ENCODE measurements at places on chromosomes 12 and 14.

DNA sequence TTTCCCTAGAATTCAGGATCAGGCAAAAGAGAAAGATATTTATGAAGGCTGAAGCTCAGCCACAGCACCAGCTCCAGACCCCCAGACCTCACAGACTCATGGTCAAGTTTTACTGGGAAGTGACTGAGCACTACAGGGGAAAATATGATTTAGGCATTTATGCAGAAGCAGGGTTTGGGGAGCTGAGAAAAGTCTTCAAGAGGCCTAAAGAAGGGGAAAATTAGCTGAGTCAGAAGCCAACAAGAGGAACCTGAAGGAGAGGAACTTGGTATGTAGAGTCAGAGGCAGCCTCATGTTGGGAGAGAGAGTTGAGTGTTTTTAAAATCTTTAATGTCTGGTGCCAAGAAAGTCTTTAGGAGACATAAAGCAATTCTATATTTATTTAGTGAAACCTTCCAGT is 63.0 kb downstream of the FOS start:
- DNase-seq: no peak

DNA sequence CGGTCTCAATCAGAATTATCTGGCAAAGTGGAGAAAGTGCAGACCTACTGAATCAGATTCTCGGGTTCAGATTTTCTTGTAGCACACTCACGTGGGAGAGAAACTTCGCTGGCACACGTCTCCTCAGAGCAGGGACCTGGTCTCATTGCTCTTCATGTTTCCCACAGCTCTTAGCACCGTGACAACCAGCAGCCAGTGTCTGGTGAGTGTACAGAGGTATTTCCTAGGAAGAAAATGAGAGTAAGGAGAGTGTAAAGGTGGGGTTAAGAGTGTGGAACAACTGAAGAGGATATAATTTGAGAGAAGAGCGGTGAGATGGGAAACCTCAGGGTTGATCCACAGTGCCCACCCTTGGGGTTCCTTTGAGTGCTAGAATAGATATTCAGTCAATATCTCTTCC is 89.2 kb downstream of the ARF6 start:
- no peak for DNase-seq

- DNase-seq: no peak
These were observed 179.9 kb downstream of the PIWIL1 start for GRCh38 chr12:130517588-130517987.

- DNase-seq: no peak
These were observed 400.7 kb downstream of the NUAK1 start for GRCh38 chr12:105738051-105738450.

DNA sequence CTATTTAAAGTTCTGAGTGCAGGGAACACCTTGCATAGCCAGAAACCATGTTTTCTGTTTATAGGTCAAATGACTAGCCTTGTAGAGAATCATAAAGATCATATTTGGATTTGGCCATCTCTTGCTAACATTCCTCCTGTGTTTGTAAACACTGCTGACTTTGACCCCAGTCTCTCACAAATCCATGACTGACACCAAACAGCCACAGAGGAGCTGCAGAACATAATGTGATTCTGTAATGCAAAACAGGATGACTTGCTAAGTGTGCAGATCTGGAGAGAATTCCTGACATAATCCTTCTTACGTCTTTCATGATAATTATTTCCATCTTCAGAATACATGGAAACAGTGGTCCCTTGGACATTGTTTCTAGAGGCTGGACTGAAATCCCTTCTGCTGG is 211.8 kb downstream of the BMP4 start:
- DNase-seq: no peak

- DNase-seq: no peak
These were observed 71.7 kb downstream of the NOVA1 start for GRCh38 chr14:26526137-26526536.

DNA sequence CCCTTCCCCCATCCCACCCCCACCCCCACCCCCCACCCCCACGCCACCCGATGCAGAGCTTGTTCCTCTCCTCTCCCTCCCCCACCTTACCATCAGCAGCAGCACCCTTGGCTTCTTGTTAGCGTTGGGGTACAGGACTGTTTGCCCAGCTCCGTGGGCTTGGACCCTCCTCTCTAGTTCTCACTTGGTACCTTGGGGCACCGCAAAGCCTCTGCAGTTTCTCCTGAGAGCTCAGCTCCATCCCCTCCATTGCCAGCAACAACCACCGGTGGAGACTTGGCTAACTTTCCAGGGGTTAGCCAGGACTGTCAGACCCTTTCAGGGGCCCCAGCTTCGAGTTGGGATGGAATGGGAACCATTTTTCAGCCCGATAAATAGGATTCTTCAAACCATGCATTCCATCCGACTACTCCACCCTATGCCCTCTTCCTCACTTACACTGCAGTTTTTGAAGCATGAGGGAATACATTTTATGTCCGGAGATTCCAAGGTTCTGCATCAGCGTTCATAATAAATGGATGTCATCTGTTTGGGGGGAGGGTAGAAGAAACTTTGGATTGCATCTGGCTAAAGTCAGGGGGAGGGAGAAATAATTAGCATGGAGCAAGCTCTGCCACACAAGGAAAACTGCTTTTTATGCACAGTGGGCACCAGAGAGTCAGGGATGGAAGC is 1.1 kb downstream of the SCN8A start:
- peak; percentile 36 for DNase-seq

- no peak for DNase-seq
These were observed 5.4 kb downstream of the C12orf43 start for GRCh38 chr12:121010860-121011259.

- peak; percentile 81 for DNase-seq
These were observed 40.6 kb downstream of the IL31 start for GRCh38 chr12:122133192-122133950.

GRCh38 chr12:110564471-110564991 is 18.6 kb downstream of the PPTC7 start:
- no peak for DNase-seq

DNA sequence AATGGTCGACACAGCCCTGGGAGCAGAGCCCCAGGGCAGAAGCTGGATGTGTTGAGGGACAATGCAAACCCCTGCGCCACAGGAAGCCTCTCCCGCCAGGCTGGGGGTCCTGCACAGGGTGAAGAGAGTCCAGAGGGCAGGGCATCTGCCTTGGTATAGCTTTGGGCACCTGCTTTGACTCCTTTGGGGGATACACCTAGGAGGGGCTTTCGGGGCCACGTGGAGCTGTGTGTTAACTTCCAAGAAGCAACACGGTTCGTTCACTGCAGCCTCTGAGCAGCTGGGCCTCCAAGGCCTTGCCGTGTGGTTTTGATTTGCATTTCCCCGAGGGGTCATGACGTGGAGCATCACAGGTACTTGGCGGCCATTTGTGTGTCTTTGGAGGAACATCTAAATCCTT is 5.8 kb upstream of the PUS1 start:
- DNase-seq: peak; percentile 50

- DNase-seq: no peak
These were observed 4.4 kb downstream of the GPR84 start for GRCh38 chr12:54359762-54360351.

GRCh38 chr12:31599053-31599452 is 8.1 kb upstream of the DENND5B start:
- DNase-seq: no peak

DNA sequence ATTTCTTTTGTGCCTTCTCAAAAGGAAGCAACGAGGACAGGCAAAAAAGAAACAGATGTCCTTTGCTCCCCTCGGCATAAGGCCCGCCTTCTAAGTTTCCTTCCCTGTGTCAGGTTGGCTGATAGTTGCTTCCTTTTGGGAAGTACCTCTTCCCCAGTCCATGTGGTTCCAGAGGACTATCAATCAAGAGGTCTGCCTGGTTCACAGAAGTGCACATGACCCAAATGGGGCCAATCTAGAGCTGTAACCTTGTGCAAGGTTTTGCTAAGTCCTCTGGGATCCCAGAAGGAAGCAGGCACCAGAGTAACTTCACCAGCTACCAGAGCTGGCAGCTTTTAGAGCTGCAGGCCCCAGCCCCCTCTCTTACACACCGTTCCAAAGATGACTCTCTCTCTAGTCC is 42.6 kb downstream of the TMEM63C start:
- no peak for DNase-seq

- peak; percentile 96 for DNase-seq
These were observed at the start of gene PNP for GRCh38 chr14:20469242-20469889. PNP (plus strand) TSS chr14:20469406; CDS start chr14:20469525, 119 bp downstream.

- DNase-seq: no peak
These were observed 67.7 kb upstream of the ARHGAP5 start for GRCh38 chr14:32009221-32009975.

GRCh38 chr12:247271-247670 is 15.4 kb downstream of the SLC6A13 start:
- DNase-seq: no peak

- no peak for DNase-seq
These were observed 304.3 kb upstream of the KITLG start for GRCh38 chr12:88884600-88884999.

GRCh38 chr12:123713398-123713797 is 1.2 kb downstream of the ATP6V0A2 start:
- DNase-seq: no peak

GRCh38 chr12:64801381-64801780 is 23.1 kb upstream of the TBC1D30 start:
- DNase-seq: no peak
